Stimulated activated CD4-positive, alpha-beta T cell treated with anti-CD3 and anti-CD28 coated beads, Interleukin-1b, Interleukin-23, amount 100 ng/mL, for 24 hours (primary cell): ENCODE measurements at places on chromosomes 7 and 10.

GRCh38 chr7:130930681-130931080 lies 196.7 kb upstream of the KLF14 start:
- DNase-seq: no peak

GRCh38 chr10:110357252-110357780 lies 52.6 kb upstream of the SMNDC1 start:
- DNase-seq: peak; percentile 34

GRCh38 chr10:66747451-66747850 lies 178.4 kb upstream of the LRRTM3 start:
- DNase-seq: no peak

- DNase-seq: peak; percentile 68
These were observed 103.8 kb upstream of the PPIF start for GRCh38 chr10:79243181-79244067.

- DNase-seq: no peak
These were observed 68.5 kb downstream of the CTBP2 start for GRCh38 chr10:125091891-125092290.

- DNase-seq: no peak
These were observed 257.8 kb upstream of the GNAI1 start for GRCh38 chr7:79876848-79877252.

- DNase-seq: no peak
These were observed 26.8 kb upstream of the SORCS3 start for GRCh38 chr10:104614245-104614831.

- no peak for DNase-seq
These were observed 9.3 kb downstream of the LLCFC1 start for GRCh38 chr7:142948603-142949002.

GRCh38 chr10:116849248-116850057 lies at the start of gene ENO4:
TSS of gene ENO4 (plus strand) at chr10:116849499. CDS start at chr10:116849567, 68 bp downstream.
- DNase-seq: peak; percentile 6

DNA sequence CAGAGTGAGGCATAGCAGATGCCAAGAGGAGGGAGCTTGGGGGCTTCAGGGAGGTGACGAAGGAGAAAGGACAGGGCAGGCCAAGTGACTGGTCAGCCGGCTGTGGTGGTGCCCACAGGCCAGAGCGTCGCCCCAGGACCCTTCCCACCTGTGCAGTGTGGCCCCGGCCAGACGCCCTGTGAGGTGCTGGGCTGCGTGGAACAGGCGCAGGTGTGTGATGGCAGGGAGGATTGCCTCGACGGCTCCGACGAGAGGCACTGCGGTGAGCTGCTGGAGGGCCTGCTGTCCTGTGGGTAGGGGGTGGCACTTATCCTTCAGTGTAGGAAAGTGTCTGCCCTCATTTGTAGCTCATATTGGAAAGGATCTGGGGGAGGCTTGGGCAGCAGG lies 26.8 kb upstream of the ZNF467 start:
- no peak for DNase-seq

DNA sequence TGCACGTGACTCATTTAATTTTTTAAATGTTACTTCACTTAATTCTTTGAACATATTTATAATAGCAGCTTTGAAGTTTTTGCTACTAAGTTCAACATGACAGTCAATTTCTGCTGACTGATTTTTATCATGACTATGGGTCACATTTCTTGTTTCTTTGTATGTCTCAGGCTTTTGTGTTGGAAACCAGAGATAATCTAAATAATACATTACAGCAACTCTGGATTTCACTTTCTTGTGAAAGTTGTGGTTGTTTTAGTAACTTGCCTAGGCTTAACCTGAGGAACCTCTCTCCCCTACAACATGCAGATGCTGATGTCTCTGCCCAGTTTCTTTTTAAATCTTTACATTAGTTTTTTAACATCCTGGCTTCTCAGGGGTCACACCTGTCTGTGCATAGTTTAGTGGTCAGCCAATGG lies 180.8 kb downstream of the CCDC71L start:
- no peak for DNase-seq

DNA sequence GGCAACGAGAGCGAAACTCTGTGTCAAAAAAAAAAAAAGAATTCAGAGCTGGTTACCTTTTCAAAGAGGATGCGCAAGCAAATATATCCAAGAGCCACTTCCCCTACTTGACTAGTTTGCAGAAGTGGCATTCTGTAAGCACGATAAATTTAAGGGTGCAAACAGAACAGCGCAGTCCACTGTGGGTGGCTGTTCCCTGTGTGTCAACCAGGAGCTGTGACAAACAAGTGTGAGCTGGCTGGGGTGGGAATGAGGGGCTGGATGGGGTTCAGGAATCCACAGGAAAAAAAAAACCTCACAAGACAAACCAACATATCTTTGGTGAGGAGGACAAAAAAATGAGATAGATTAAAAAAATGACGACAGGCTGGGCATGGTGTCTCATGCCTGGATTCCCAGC lies 15.9 kb downstream of the GUSB start:
- no peak for DNase-seq

- no peak for DNase-seq
These were observed 218.4 kb downstream of the CHRM2 start for GRCh38 chr7:137086896-137087295.

DNA sequence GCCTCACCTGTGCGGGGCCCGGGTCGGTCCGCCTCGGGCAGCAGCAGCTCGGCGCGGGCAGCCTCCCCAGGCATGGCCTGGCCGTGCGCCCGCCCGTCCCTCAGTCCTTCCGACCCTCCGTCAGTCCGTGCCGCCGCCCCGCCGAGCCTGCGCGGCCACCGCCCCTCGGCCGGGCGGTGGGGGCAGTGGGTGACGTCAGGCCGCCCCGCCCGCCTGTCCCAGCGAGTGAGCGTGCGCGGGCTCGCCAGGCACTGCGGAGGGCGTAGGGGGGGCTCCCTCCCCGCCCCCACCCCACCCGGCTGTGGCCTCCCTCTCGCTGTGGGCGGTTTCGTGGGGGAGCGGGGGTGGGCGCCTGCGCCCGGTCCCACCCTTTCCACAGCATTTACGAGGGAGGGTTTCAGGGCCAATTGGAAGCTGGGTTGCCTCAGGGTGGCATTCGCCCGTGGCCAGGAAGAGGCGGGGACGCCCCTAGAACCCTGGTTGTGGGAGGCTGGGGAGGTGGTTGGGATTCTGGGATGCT lies at the start of gene NACAD:
TSS of gene NACAD (minus strand) at position 149 of the 520 bp plus-strand sequence. CDS start at position 74, 75 bp downstream.
- DNase-seq: no peak

DNA sequence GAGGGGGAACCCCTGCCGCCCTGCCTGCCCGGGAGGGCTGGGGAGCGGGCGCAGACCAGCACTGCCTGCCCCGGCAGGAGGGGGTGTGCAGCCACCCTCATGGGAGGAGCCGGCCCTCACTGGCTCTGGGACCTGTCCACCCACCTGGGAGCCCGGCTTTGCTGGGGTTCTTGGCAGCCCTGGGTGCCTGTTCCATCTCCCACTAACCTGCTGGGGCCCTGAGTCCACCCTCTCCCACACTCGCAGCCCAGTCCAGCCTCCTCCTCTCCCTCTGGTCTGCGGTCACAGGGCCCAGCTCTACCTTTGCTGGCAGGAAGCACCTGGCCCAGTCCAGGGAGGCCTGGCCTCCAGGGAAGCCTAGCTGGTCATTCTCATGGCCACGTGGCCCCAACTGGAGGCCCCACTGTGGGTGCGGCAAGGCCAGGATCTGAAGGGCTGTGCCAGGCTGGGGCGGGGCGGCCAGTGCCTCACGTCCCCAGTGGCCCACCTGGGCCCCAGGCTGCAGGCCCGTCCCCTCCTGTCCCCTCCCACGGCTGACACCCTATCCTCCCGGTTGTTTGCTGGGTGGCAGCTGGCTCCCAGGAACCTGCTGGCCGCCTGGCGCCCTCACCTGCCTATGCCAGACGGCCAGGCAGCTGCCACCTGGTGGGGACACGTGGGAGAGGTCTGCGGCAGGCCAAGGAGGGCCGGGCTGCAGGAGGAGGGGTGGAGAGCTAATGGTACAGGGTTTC lies at the start of gene TMEM184A:
TSS of gene TMEM184A (minus strand) at position 393 of the 731 bp plus-strand sequence. CDS start 721 bp downstream, outside the sequence.
- DNase-seq: no peak
